NCI-H1417 treated with DMSO at 0.1 percent for 48 hours (cell line): ENCODE measurements at places on chromosomes 11 and 22.

DNA sequence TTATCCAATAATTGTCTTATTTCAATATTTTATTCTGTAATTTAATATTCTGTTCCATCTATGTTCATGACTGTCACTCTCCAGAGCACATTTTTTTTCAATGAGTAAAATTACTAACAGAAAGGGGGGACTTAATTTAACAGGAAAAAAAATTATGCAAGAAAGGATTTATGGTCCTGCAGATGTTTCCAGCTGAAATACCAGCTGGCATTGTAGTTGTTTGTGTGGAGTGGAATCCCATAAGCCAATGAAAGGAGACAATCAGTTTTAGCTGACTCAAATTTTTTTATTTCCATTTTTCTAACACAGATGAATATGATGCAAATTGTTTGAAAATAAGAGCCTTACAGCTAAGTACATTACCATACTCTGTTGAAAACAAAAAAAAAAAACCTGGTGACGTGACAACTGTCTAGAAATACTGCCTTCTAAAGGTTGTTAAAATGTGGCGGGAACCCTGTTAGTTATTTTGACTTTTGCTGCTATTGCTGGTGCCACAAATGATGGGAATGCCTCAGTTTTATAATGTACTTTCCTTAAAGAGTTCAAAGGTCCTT, 389.1 kb downstream of the ETS1 start:
- DNase-seq = no peak

DNA sequence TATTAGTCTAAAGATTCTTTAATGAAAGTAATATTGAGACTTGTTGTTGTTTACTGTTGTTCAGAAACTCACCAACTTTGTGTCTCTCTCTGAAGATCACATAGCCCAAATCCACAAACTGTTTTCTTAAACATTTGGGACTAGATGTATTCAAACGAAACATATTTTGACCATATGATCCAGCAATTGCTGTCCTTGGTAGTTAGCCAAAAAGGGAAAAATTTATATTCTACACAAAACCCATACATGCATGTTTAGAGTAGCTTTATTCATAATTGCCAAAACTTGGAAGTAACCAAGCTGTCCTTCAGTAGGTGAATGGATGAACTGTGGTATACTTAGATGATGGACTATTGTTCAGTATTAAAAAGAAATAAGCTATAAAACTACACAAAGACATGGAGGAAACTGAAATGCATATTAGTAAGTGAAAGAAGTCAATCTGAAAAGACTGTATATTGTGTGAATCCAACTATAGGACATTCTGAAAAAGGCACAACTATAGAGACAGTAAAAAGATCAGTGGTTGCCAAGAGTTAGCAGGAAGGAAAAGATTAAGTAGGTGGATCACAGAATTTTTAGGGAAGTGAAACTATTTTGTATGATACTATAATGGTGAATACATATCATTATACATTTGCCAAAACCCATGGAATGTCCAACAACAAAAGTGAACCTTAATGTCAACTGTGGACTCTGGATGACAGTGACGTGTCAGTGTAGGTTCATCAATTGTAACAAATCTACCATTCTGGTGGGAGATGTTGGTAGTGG, 442.9 kb downstream of the INSC start:
- DNase-seq = no peak

DNA sequence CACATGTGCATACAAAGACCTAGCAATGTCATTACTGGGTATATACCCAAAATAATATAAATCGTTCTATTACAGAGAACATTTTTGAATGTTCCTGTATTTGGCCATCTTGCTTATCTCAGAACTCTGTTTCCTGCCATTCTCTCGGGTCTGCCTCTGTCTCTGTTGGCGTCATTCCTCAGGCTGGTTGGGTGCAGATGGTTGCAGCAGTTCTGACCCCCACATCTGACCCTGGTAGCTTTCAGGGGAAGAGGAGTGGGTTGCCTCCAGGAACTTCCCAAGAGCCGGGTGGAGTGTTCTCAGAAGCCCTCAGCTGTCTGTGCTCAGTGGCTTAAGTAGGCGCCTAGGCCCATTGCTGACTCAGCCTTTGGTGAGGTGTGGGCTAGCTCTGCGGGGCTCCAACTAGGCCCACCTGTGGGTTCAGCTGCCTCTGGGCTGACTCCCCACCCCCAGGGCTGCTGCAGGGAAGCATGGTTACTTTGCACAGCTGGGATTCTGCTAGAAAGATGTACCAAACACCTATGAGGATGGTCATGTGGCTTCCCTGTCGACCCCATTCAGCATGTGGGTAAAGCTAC, 114.0 kb downstream of the TBC1D22A start:
- DNase-seq = no peak

GRCh38 chr11:12862696-12863469, 146.2 kb upstream of the RASSF10 start:
- DNase-seq = no peak

GRCh38 chr22:35460688-35461087, 60.7 kb downstream of the MCM5 start:
- no peak for DNase-seq

DNA sequence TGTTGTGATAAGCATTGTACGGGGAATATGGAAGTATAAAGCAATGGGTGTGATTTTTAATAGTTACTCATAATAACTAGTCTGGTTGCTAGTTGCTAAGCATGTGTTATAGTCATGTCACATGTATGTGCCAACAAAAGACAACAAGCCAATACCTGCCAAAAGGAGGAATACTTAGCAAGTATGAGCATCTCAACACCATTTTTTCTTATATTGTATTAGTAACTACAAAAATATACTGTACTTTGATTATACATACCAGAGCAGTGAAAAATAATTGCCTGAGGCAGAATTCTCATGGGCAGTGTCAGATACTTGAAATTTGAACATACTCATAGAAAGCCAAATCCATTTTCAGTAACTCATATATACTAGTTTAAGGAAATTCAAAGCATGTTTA, 62.4 kb upstream of the ALKBH3 start:
- no peak for DNase-seq

DNA sequence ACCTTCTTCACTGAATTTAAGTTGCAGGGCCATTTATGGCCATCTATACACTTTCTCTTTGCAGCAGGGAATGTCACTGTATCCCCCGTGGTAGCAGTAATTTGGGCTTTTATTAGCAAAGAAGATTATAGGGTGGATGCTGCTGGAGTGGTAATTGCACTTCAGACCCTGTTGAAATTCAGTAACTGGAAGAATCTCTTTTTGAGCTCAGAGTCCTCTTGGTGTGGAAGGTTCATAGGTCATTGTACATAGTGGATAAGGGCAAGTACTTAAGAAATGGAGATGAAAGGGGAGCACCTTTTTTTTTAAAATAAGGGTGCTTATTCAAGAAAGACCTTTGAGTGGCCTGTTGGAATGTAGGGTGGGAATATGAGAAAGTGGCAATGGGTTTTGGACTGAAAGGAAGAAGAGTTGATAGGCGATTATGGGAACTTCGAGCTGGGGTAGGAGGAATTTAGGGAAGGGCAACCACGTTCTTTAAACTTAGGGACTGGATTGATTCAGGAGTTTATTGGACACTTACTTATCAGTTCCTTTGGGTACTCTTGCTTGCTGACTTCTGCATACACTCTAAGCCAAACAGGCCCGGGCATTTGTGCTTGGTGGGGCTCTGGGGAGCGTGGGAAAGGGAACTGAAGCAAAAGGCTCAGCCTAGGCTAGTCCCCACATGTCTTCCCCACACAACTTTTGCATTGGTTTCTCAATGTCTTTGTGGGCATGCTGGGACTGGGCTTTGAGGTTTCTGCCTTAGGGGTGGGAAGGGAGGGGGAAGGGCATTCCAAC, 26.5 kb downstream of the CTNND1 start:
- DNase-seq = no peak

- DNase-seq = no peak
These were observed 21.6 kb downstream of the MAPK1 start for GRCh38 chr22:21845558-21846453.
